ENCODE measurements at places on chromosomes 12 and 14. TPM values are rescaled to one million over a fixed set of nuclear protein-coding genes. Genes with fewer than 3 reads are reported as not detected.

The LBHD2 gene
- not detected for total RNA-seq

The UNG gene
- total RNA-seq = 125 TPM

The CPNE6 gene
- not detected for total RNA-seq

The TAS2R43 gene
- 0.53 TPM for total RNA-seq

The GPR132 gene
- total RNA-seq = 0.09 TPM

The AMIGO2 gene
- total RNA-seq = 4.9 TPM

The KRT82 gene
- total RNA-seq = not detected

The APOF gene
- total RNA-seq = 0.11 TPM

The ADGRD1 gene
- 0.80 TPM for total RNA-seq

The FOXG1 gene
- 0.09 TPM for total RNA-seq

The KRT72 gene
- 0.11 TPM for total RNA-seq

The DYRK2 gene
- total RNA-seq = 38.1 TPM

The TMEM253 gene
- total RNA-seq = 1.7 TPM

The SMCO2 gene
- 0.32 TPM for total RNA-seq

The OR6C2 gene
- not detected for total RNA-seq

The OR10P1 gene
- total RNA-seq = not detected

The FGF23 gene
- total RNA-seq = 0.24 TPM

The SERPINA10 gene
- not detected for total RNA-seq

The EMP1 gene
- 0.66 TPM for total RNA-seq

The B3GNT4 gene
- 1.6 TPM for total RNA-seq

The RNF212B gene
- total RNA-seq = 0.46 TPM

The RAPGEF3 gene
- total RNA-seq = 13.3 TPM

The DDN gene
- total RNA-seq = 0.33 TPM

The OR10A7 gene
- total RNA-seq = not detected

The SLC25A21 gene
- 6.0 TPM for total RNA-seq

The MFAP5 gene
- not detected for total RNA-seq

The FAM186B gene
- total RNA-seq = 0.21 TPM

The ZFHX2 gene
- total RNA-seq = 26.2 TPM

The POLE gene
- total RNA-seq = 126 TPM

The MUCL1 gene
- total RNA-seq = not detected

The SLC2A3 gene
- total RNA-seq = 717 TPM

The GSC gene
- 1.6 TPM for total RNA-seq

The POTEG gene
- total RNA-seq = not detected

The TMEM179 gene
- 3.6 TPM for total RNA-seq

The NXPH4 gene
- 4.9 TPM for total RNA-seq

Measured in WTC11 (cell line).